ENCODE measurements at places on chromosomes 2 and 18.

DNA sequence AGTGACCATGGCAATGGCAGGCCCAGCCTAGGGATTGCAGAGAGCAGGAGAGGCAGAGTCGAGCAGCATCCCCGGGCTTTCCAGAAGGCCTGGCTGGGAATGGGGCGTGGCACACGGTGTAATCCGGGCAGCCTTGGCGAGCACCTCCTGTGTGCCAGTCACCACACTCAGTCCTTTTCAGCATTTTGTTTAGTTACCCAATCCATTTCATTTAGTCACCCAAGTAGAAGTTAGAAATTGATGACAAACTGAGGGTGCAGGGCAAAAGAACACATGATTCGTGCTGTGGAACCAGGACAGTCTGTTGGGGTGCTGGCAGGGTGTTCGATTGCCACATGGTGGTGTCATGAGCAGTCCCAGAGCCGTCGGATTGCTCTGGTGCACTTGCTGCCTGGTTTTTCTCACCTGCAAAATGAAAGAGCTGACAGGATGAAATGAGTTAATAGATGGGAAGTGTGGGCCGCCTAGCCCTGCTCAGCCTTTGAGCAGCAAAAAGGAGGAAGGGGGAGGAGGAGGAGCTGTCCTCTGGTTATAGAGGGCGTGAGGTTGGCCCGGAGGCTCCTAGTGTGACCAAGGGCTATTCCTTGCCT, 299.4 kb downstream of the AGAP1 start:
- no peak for DNase-seq

GRCh38 chr2:15858466-15858865, 81.9 kb upstream of the MYCN start:
- no peak for DNase-seq

DNA sequence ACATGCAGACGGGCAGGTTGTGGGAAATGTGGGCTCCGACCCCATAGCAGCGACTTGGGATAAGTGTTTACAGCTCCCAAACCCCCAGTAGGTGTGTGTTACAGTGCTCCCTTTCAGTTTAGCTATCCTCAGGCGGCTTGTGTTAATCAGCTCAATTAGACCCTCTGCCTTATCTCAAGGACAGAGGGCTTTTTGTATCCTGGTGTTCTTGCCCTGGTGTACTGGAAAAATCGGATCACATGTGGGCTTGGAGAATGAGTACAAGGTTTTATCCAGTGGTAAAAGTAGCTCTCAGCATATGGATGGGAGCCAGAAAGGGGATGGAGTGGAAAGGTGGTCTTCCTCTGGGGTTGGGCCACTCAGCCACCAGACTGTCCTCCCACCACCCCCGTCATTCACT, 264.7 kb upstream of the SYT4 start:
- DNase-seq, result no peak

DNA sequence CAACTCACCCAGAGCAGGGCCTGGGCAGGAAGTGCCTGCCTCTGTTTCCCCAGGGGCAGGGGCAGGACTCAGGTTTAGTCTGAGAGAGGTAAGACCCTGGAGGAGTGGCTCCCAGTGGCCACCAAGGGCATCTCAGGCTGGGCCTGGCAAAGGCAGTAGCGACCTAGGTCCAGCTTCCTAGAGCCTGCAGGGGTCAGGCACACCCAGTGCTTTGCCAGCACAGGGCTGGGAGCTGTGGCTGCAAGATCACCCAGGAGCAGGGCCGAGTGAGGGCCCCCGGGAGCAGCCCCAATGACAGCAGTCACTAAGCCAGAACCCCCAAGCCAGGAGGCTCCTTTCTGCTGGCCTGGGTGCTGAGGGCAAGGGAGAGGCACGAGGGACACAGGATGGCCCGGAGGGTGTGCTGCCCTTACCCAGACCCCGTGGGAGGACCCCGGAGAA, 8.8 kb upstream of the DUSP2 start:
- DNase-seq, result no peak

- DNase-seq, result no peak
These were observed 121.8 kb downstream of the PLB1 start for GRCh38 chr2:28617502-28618184.

DNA sequence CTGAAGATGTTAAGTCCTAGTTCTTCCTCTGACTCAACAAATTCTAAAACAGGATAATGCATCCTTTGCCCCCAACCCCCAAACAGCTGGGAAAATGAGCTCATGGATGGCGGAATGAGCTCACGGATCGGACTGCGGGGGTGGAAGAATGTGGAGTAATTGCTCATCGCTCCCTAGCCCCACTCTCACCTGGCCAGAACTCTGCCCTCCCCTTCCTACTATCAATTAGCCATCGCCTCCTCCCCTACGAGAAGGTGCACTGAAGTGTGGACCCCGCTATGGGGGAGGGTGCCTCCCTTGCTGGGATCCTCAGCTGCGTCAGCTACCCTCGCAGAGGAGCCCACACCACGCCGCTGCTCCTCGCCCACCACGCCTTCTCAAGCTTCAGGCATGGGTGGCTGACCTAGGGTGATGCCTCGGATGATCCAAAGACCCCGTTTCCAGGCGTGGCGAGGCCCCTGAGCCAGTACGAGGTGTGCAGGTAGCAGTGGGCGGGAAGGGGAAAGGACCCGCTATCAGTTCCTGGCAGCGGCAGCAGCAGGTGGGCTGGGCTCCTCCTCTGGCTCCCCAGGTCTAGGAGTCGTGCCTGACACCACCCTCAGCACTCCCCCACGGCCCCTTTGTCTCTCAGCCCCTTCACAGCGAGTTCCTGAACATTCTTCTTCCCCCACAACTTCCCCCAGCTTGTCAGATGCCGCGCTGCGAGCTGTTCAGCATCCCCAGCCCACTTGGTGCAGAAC, 82.1 kb upstream of the POMC start:
- DNase-seq, result peak; percentile 7

- no peak for DNase-seq
These were observed 123.5 kb downstream of the ATAD2B start for GRCh38 chr2:23803264-23803964.

DNA sequence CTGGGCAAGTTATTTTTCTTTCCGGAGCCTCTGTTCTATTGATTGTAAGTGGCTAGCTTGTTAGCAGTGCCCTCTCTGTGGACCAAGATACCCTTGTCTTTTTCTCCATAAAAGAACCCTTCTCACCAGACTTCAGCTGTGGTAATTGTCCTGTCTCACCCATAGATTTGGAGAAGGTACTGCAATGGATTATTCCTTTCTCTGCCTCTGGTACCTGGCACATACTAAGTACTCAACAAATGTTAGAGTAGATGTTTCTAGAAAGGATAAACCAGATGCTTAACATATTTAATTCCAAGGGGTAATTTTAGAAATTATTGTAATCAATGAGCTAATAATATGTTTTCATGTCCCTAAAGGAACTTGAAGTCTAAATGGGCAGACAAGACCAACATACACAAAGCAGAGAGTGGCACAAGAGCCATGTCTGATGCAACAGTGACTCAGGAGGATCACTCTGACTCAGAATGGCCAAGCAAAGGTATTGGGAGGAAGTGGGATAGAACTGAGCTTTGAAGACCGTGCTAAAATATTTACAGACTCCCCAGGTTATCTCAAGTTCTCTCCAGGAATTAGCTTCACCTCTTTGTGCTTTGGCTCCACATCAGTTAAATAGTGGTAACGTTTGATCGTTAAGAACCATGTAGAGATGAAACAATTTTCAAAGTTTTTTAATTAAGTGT, 129.7 kb upstream of the OSR1 start:
- no peak for DNase-seq

DNA sequence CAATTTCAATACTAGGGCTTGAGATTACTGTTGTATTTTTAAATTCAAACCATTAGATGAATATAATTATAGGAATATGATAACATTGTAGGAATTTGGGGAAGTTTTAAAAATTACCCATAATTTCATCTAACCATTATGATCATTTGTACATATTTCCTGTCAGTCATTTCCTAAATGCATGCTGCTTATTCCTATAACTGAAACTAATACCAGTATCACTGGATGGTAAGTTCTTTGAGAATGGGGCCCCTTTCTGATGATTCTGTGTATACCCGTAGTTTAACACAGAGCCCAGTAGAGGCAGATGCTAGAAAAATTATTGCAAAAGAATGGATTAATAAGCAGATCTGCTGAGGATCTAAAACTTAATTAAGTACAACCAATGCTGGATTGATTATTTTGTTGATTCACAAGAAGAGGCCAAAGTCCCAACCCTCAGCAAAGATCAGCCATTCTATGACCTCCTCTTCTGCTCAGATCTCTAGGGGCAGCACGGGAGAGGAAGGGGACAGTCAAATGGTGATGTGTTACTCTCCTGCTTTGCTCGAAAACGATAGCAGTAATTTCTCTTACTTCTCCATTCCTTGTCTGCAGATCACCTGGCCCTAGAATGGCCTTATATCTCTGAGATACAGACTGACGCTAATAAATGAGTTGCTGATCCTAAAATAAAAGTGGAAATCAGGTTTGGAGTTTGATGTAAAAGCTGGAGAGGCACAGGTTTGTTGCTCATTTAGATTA, 69.5 kb upstream of the PELI1 start:
- no peak for DNase-seq

DNA sequence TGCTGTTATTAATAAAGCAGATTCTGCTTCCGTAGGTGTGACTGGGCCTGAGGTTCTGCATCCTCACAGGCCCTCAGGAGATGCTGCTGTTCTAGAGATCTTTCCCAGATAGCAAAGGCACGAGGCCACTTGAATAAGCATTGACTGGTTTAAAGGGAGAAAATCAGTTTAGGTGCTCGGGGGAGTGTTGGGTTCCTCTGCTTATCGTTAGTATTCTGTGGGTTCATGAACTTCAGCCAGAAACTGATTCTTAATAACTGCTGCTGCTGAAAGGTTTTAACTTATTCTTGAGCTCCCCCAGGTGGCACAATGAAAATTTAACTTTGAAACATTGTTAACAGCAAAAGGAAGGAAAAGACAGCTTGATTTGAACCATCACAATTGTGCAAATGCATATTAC, 56.9 kb downstream of the ITGA6 start:
- DNase-seq, result no peak

- peak; percentile 100 for DNase-seq
These were observed at the start of gene AFG3L2 for GRCh38 chr18:12376754-12377555. TSS of gene AFG3L2 (minus strand) at chr18:12377227. CDS start at chr18:12377082, 145 bp downstream.

- no peak for DNase-seq
These were observed 84.3 kb downstream of the FEZ2 start for GRCh38 chr2:36513661-36514060.

DNA sequence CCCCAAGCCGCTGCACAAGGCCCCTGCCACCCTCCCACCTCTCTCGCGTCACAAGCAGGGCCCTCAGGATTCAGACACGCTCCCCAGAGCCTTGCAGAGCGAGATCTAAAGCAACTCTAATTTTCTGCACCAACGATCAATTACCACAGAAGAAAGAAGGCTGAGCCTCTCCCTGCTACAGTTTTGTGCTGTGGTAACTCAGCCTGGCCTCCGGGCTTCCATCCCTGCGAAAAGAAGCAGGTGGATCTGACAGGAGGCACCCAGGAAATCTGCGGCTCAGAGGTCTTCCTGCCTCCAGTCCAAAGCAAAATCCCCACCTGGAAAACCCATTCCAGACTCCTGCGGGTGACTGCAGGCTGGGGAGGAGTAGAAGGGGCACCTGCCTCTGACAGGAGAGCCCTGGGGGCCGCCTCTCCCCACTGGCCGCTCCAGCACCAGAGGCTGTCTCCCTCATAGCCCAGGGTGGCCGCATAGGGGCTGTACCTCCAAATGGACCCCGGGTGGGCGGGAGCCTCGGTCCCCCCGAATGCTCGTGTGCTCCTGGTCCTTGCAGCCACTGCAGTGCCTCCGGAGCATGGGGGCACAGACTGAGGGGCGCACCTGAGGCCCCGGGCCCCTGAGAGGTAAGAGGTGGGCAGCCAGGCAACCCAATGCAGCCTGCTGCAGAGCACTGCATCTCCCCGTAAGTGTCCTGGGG, 31.0 kb downstream of the PXDN start:
- DNase-seq, result no peak

DNA sequence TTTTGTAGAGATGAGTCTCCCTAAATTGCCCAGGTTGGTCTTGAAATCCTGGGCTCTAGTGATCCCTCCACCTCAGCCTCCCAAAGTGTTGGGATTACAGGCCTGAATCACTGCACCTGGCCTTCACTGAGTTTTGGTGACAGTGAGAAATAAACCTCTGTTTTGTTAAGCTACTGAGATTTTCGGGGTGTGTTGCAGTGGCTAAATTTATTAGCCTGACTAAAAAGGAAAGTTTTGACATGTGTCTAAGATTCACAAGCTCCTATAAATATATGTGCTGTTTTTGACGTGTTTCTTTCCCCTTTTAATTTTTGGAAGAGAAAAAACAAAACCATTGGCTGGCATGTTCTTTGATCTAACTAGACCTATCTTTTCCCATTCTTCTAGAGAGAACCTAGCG, 190.5 kb upstream of the MC4R start:
- DNase-seq, result no peak

GRCh38 chr2:85413592-85414420, 3.6 kb upstream of the CAPG start:
- DNase-seq, result peak; percentile 24

- no peak for DNase-seq
These were observed 320.5 kb downstream of the DPP10 start for GRCh38 chr2:114762986-114763385.

DNA sequence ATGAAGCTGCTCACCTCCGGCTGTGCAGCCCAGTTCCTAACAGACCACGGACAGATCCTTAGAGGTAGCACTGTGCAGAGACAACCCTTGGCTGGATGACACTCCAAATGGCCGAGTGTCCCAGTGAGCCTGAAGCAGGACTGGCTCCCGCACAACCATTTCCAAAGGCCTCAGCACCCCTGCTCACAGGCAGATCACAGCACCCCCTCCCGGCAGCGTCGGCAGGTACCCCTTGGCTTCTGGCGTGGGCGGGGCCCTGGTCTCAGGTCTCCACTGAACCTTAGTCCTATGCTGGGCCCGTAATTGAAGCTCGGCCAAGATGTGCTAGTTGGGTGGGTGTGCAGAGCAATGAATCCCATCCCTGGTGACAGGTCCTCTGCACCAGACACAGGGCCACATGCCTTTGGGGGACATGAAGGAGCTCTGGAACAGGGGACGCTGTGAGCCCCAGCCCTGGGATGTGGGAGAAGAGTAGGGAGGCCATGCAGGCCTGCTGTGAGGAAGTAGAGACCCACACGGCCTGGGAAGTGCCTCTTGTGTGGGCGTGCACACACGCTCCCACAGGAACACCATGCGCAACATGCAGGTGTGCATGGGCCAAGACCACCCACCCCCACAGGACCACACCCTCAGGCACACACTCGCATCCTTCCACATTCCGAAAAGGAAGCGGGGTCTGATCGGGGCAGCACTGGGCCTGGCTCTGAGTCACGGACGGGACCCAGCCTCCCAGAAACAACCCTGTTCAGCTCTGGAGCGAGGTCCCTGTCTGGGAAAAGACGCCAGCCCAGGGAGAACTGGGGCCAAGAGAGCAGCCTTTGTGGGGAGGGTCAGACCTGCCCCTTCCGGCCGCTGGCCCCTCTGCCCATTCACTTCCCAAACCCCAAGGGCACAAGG, 2.8 kb downstream of the DUSP2 start:
- peak; percentile 64 for DNase-seq

DNA sequence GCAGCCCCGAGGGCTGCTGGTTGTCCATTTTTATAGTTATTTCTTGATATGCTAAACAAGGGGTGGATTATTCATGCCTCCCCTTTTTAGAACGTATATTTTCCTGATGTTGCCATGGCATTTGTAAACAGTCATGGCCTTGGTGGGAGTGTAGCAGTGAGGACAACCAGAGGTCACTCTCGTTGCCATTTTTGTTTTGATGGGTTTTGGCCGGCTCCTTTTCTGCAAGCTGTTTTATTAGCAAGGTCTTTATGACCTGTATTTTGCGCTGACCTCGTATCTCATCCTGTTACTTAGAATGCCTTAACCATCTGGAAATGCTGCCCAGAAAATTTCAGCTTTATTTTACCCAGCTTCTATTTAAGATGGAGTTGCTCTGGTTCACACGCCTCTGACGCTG, 825.8 kb upstream of the CDH2 start:
- DNase-seq, result no peak

GRCh38 chr2:239690651-239691631, 290.1 kb upstream of the HDAC4 start:
- no peak for DNase-seq

Data from stimulated activated CD4-positive, alpha-beta T cell treated with anti-CD3 and anti-CD28 coated beads, Interleukin-1b, Interleukin-23, amount 100 ng/mL, for 1 hour (primary cell).